ENCODE measurements at places on chromosomes 5 and 9.

GRCh38 chr5:64765804-64766504 is 2.5 kb downstream of the SREK1IP1 start:
- no peak for DNase-seq

GRCh38 chr5:147666419-147666818 is 116.1 kb downstream of the JAKMIP2 start:
- DNase-seq: no peak

GRCh38 chr5:67494186-67494855 is 297.7 kb upstream of the CD180 start:
- DNase-seq: no peak

DNA sequence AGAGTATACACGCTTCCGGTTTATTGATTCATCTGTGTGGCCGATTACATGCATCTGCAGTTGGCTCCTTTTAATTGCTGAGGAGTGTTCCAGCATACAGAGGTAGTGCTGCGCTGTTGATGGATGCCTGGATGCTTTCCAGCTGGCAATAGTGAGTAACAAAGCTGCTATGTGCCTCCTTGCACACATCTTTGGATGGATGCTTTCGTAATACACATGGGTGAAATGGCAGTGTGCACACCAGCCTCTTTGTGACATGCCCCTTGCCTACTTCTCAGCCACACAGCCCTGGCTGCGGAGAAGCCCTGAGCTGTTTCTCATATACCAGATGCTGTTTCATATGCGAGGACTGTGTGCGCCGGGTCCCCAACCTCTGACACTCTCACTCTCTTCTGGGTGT is 151.0 kb downstream of the GADD45G start:
- no peak for DNase-seq

DNA sequence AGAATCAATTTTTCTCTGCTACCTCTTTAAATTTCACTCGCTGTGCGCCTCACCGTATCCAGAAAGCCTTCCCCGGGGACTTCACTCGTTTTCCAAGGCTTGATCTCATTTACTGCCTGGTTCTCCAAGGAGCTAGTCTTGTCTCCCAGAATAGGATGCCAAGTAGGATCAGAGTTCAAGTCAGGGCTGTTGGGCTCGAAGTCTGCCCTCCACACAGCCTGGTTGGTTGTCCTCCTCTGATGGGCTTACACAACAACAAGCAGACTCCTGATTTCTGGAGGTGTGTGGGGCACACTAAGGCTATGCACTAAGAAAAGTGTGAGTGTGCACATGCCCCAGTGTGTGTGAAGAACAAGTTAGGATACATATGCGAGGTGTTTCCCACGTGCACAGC is 14.0 kb upstream of the TNIP1 start:
- no peak for DNase-seq

- no peak for DNase-seq
These were observed 592.4 kb downstream of the CSNK1G3 start for GRCh38 chr5:124104344-124104743.

DNA sequence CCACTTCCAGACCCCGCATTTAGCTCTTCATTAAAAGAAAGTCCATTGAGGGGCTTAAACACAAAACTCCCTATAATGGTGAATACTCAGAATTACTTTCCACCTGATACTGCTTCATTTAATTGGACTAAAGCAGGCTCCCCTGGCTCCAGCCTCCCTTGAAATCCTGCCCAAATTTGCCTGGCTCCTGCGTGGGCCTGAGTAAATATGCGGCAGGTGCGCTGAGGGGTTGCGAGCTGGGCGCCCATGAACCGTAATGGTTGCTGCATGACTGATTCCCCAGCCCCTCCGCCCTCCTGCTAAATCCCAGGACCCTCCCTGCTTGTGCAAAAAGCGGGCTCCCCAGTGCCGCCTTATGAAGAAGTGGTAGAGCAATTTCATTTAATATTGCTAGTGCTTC is 639.7 kb downstream of the BNC2 start:
- no peak for DNase-seq

- no peak for DNase-seq
These were observed 135.1 kb downstream of the SLC25A46 start for GRCh38 chr5:110873773-110874437.

GRCh38 chr5:88805151-88805784 is 77.7 kb downstream of the MEF2C start:
- DNase-seq: no peak

DNA sequence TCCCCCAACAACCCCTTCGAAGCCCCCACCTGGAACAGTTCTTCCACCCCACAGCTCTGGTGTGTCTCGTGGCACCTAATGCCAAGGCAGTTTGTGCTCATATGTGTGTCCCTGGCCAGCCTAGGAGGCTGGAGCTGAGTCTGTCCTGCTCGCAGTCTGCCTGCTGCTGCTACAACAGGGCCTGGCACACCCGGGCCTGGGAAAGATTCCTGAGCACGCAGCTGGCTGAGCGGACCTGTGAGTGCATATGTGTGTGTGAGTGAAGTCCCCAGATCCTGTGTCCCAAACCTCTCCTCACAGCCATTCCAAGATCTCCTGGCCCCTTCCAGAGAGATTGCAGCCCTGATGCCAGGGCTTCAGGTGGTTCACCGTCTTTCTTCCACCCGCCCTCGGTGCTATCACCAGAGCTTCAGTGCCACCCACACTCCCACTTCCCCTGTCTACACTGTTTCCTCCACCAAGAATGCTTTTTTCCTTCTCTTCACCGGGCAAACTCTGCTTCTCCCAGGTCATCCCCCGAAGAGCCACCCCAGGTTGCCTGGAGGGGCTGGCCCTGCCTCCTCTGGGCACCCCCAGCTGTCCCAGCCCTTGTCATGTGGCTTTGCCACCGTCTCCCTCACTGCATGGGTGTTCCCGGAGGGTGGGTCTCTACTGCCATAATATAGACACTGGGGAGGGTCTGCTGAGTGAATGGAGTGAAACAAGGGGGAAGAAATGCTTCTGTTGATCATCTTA is 28.4 kb downstream of the LMX1B start:
- DNase-seq: no peak

- no peak for DNase-seq
These were observed 40.0 kb downstream of the CPLANE1 start for GRCh38 chr5:37208883-37209797.

DNA sequence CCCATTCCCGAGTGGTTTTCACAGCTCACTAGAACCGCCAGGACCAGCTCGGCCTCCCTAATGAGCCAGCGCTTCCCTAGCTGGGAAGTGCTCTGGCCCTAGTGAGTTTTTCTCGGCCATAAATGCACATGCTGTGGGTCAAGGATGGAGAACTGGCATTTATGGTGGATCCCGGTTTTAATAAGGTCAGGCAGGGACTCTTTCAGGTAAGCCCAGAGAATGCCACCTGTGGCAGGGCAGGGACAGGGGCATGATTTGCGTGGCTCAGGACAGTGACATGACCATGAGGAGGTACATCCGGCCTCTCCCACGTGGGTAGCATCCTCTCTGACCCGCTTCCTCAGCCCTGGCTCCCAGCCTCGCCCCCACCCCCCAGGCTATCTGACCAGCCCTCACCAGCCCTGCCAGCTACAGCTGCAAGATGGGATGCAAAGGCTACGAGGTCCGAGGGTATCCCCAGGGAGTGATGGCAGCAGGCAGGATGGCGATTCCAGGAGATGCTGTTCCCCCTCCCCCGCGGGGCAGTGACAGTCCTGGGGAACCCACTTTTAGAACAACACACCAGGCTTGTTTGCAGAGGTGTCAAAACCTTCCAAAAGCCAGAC is 60.3 kb upstream of the ADAMTS2 start:
- DNase-seq: peak; percentile 4

DNA sequence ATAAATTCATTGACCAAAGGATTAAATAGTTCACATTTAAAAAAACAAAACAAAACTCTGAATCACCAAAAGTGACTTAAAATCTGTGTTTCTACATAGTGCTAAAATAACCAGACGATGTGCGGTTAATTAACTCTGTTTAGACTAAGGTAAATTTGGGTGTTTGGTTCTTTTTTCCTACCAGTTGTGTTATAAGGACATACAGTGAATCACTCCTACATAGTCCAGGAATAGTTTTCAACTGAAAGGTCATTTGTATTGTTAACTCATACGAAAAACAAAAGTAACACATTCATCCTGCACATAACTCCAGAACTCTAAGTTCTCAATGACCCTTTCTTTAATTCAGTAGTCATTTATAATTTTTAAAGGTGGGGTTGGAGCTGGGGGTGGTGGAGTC is 203.7 kb downstream of the GLIS3 start:
- DNase-seq: no peak

- DNase-seq: no peak
These were observed 25.2 kb downstream of the HOMER1 start for GRCh38 chr5:79488775-79489174.

DNA sequence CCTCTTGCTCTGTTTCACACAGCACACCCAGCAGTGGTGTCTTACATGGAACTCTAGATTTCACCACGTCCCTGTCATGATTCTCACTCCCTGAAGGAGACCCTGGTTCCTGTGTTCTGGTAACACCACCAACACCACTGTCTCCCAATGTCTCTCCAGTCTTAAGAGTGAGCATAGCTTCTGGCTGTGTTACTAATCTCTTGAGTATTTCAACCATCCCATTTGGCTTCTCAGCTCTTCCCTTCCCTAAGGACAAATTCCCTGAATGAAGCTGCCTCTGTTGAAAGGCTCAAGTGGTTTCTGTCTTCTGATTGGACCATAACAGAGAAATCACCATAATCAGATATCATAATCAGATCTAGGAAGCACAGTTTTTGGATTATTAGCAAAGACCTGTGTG is 311.8 kb downstream of the DNAH5 start:
- no peak for DNase-seq

GRCh38 chr9:36315283-36315682 is 57.0 kb upstream of the GNE start:
- no peak for DNase-seq

- DNase-seq: no peak
These were observed 45.7 kb upstream of the FAM170A start for GRCh38 chr5:119583684-119584083.

GRCh38 chr5:31268686-31269085 is 75.2 kb downstream of the CDH6 start:
- no peak for DNase-seq
